ENCODE measurements at places on chromosomes 6 and 20.

GRCh38 chr20:2859330-2860121 lies 13.8 kb upstream of the PTPRA start:
- no peak for DNase-seq

DNA sequence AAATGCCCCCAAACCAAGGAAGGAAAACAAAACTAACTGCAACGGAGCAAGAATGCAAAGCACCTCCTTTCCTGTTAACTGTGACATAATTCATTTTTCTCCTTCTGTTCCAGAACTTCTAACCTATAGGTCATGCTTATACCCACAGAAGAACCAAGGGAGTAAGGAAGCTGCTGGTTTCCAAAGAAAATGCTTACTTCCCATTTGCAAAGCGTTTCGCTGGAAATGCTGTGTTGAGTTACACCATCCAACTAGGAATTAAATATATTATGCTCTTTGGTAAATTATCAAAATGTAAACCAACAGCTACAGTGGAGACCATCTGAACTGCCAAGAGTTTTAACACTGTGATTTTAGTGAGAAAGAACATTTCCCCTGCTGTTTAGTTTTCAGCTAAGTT lies 42.9 kb downstream of the ATXN1 start:
- DNase-seq, result no peak

DNA sequence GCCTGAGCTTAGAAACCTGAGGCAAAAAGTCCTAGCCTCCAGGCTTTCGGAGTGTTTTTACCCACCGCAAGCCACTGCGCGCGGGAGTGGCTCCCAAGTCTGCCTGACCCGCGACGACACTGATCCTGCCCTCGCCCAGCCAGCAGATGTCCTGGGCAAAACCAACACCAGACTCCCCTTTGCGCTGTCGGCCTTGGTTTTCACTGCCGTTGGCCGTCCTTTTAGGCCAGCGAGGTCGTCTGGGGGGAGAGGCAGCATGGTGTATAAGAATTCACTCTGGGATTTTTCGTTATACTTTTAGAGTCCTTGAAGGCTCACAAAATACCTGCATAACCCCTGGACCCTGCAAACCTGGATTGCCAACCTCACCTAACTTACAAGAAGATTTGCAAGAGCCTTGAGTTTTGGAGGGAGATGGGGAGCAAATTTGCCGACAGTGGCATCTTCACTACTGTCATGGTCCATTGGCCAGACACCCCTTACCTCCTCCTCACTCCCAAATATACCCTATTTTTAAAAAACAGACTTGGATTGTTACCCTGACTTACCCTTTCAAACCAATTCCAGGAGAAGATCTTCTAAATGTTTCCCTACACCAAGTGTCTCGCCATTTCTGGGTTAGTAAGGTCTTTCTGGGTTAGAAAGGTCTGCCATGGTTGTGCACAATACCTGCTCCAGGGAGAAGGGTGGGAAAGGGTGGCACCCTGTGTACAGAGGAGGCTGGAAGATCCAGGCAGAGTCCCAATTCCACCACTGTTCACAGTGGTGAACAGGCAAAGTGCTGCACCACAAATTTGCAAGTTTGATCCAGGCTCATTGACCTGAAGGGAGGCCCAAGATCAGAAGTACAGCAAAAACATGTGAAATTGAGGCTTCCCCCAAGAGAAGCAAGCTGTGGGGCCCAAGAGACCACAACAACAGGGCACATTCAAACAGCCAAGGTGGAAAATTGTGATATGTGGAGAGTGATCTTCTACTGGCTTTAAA lies 4.4 kb downstream of the FOXA2 start:
- no peak for DNase-seq

- no peak for DNase-seq
Observed at GRCh38 chr20:10648651-10649050, 25.1 kb downstream of the JAG1 start.

GRCh38 chr20:53434662-53435061 lies 159.0 kb downstream of the ZNF217 start:
- DNase-seq, result no peak

GRCh38 chr6:62707156-62707555 lies 421.1 kb upstream of the KHDRBS2 start:
- no peak for DNase-seq
